ENCODE measurements at places on chromosomes 1 and 21. TPM values are rescaled to one million over a fixed set of nuclear protein-coding genes. Genes with fewer than 3 reads are reported as not detected.

GRCh38 chr1:47881505-47882442 lies 115.4 kb downstream of the TRABD2B start:
- DNase-seq, result no peak

DNA sequence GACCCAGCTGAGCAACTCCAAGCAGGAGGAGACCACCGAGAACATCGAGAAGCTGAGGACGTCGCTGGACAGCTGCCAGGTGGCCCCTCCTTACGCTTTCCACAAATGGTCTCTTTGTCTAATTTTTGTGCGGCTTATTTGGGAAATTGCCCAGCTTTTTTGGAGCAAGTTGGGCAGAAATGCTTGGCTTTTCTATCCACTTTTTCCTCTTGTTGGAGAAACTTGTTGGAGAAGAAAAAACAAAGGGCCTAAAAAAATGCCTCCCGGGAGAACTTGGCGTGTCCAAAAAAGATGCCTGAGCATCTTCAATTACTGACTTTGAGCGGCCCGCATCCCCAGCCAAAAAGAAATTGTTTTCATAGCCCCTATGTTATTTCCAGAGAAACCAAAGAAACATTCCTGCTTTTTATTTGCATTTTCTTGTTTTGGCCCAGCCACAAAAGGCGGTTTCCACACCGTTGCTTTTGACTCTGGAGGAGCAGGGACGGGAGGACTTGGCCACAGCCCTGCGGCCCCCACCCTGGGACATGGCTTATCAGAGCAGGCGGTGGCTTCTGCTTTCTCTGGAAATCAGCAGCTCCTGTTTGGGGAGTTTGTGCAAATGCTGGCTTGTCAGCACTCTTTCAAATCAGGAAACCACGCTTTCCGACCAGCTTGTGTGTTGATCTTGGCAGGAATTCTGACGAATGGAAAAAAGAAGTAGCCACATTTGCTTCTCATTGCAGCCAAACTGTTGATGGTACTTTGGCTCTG lies 81.2 kb upstream of the EFHD2 start:
- DNase-seq, result peak; percentile 81

Gene PDPN
- total RNA-seq, result 17.3 TPM

GRCh38 chr21:40622531-40622930 lies 224.4 kb downstream of the DSCAM start:
- no peak for DNase-seq

DNA sequence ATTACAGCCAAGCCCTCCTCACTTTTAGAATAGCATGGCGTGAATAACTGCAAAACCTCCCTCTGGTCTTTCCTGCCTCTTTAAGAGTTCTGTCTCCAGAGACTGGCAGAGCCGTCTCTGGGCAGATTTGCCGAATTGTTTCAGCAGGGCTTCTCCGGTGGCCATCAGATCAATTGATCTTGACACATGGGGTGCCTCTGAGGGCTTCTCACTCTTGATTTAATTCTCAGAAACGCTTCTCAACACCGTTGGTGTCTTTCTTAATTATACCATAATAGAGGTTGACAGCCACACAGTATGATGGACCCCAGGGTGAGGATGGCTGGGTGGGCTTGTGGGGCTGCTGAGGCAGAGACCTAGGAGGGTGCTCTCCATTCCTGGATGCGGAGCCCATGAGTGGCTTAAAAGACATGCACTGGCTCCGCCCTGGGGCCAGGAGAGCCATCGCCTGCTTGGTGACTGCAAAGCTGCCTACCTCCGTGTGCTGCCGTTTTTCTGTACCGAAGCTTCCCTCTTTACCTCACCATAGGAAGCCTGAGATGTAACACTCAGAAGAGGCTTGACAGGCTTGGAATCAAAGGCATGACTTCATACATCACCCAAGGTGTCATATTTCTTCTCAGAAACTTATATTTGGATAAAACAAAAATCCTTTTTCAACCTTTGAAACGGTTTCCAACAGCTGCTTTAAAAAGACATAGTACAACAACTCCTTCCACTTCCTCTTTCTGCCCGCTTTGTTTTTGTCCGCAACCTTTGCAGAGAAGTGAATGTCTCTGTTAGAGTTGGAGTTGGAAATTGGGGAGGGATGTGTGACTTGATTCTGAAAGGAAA lies 82.9 kb downstream of the GALNT2 start:
- no peak for DNase-seq

GRCh38 chr1:229856009-229856650 lies 210.9 kb upstream of the GALNT2 start:
- DNase-seq, result no peak

DNA sequence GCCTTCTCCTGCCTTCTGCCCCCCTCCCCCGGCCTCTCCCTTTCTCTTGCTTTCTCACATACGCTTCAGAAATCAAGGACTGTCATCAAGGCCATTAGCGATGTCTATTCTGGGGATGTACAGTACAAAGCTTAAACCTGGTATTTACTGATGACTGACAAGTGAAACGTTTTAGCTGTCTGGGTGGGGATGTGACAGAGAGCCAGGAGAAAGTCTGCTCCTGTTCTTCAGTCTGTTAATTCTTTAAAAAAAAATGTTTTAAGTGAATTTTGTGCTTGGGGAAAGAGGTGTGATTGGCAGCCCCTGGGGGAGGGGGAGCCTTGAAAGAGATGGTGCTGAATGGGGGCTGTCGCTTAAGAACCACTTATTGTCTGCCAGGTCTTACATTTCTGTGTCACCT lies 283.0 kb upstream of the PLXNA2 start:
- no peak for DNase-seq

Gene SH2D2A
- 0.30 TPM for total RNA-seq

GRCh38 chr1:236869911-236870310 lies 74.8 kb downstream of the MTR start:
- no peak for DNase-seq

DNA sequence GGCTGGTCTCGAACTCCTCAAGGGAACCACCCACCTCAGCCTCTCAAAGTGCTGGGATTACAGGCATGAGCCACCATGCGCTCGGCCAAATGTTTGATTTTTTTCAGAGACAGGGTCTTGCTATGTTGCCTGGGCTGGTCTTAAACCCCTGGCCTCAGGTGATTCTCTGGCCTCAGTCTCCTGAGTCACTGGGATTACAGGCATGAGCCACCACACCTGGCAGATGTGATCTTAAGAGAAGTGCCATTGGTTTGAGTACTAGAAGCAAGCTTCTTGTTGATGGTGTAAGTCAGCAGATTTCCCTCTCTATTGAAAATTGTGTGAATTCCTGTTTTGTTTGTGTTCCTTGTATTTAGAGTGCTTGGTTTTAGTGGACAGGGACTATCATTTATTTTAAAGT lies 5.2 kb downstream of the CAP1 start:
- no peak for DNase-seq

Gene VASH2
- 0.47 TPM for total RNA-seq

Gene TRIM58
- total RNA-seq, result 2.6 TPM

Gene LAMTOR2
- total RNA-seq, result 50.7 TPM

Gene SPRR2E
- total RNA-seq, result not detected

GRCh38 chr1:234039603-234040002 lies 135.1 kb downstream of the SLC35F3 start:
- no peak for DNase-seq

- no peak for DNase-seq
These were observed 122.3 kb downstream of the MACF1 start for GRCh38 chr1:39326836-39327235.

DNA sequence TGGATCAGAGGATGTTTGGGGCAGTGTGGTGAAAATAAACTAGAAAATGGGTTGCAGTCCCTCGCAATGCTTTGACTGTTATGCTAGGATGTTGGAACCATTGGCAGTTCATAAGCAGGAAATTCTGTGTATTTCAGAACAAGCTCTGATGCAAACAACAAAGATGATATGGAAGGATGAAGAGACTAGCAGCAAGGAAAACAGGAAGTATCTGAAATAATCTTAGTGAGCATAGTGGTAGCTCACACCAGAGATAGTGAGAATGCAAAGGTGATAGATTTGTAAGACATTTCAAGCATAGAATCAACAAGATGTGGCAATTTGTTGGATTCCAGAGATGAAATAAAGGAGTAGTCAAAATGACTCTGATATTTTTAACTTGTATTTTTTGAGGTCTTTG lies 11.1 kb upstream of the RCC1 start:
- DNase-seq, result no peak

Gene HSD3B2
- total RNA-seq, result not detected

Gene C1orf50
- 3.6 TPM for total RNA-seq

- DNase-seq, result peak; percentile 86
These were observed 8.3 kb downstream of the VSIG8 start for GRCh38 chr1:159854116-159854692.

DNA sequence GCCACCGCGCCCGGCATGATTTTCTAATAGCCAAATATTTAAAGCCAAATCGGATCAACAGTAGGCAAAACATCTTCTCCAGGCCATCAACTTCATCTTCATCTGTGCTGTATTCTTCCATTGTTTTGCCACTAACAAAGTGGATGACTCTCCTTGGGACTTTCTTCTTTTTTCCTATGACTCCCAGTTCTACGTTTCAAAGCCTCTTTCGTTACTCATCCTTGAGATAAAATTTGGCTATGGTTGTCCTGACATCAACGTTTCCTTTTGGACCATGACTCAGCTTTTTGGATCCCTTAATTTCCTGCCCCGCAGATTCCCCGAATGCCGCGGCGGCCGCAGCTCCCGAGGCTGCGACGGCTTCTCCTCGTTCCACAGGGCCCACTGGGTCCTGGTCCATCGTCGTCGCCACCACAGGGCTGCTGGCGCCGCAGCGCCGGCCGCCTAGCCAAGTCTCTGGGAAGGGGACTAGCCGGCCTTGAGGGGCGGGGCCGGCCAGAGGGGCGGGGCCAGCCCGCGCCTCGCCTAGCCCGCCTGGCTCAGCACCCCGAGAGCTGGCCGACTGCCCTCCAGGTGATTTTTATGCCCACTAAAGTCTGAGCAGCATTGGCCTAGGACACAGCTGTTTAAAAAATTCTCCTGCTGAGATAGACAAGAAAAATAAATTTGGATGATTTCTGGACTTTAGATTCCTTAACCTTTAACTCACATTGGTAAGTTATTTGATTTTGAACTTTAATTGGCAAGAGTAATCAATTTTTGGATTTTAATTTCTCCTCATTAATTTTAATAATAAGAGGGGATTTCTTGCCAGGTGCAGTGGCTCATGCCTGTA lies 93.9 kb downstream of the ADCY10 start:
- DNase-seq, result peak; percentile 81

DNA sequence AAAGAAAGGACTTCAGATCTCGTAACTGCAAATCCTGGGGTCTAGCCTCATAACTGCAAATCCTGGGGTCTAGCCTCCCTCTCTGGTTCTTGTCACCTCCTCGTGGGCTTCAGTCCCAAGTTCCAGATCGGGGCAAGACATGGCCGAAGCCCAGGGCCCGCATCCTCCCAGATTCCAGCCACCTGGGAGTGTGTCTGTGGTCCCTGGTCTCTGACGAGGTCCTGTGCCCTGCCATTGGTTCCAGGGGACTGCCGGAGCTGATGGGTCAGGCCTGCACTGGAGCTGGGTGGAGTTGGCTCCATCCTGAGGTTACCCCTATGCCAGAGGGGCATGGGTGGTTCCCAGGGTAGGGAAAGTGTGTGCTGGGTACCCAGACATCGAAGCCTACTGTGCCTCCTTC lies 17.7 kb upstream of the C1orf174 start:
- no peak for DNase-seq

Gene TNFRSF4
- total RNA-seq, result 0.79 TPM

Gene GFI1
- 0.30 TPM for total RNA-seq

Gene GSTM5
- 2.8 TPM for total RNA-seq

DNA sequence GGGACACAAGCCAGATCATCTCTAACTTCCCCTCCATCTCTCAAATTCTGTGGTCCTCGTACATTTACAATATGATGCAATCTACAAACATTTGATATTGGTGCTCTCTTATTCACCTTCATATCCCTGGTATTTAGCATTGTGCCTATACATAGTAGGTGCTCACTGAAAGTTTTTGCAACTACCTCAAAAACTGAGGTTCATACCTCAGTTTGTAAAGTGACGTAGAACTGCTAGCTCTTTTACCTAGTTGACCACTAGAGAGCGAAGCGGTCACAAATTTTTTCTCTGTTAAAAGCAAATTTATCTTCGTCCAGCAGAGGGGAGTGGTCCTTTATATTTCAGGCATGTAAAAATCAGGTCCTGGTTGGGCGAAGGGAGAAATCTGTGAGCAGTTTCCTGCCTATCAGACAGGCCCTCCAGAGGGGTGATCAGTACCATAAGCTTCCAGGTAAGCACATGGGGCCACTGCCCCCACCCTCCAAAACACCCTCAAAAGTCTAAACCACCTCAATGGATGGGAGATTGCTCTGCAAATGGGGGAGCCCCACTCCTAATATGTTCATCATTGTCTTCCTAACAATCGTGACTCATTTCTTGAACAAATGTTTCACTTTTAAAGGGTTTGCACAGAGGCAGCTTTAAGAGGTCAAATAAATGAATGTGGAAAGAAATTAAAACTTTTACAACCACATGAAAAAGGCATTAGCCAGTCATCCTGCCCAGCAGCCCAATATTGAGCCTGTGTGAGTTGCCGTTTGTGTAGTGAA lies 10.6 kb upstream of the HLCS start:
- DNase-seq, result no peak

DNA sequence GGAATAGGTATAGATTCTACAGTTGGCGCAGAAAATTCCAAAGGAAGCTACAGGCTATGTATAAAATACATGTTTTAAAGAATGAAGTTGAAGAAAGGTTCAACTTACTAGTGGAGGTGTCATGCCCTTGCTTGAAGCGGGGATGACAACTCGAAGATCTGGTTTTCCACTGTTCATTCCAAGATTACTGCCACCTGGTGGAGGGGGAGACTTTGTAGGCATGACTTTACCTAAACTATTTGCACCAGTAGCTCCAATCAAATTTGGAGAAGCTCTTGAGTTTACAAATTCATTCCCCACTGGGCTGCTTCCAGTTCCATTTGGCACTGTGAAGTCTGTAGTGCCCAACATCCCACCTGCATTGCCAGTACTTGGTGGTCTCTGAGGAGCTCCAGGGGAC lies 81.7 kb downstream of the AXDND1 start:
- no peak for DNase-seq

- no peak for DNase-seq
These were observed 1109.8 kb upstream of the B3GALT2 start for GRCh38 chr1:194296201-194296600.

- no peak for DNase-seq
These were observed 58.0 kb downstream of the KIAA0319L start for GRCh38 chr1:35499231-35499630.

DNA sequence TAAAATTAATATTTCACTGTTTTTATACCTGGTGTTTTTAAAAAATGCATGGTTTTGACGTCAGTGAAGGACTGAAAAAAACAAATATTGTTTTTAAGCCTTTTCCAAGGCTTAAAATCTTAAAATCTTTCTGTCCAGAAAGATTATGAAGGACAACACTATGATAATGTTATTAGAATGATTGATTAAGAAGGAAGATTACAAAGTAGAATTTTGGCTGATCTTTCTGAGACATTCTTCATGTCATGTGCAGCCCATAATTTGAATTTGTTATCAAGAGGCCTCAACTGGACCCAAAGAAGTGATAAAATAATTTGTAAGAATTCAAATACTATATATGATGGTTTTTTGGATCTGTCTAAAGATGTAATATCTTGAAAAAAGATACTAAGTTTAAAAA lies 584.4 kb upstream of the CXADR start:
- DNase-seq, result no peak

Gene CFHR5
- total RNA-seq, result not detected

Gene AKT3
- total RNA-seq, result 13.6 TPM

- no peak for DNase-seq
These were observed 507.0 kb downstream of the AJAP1 start for GRCh38 chr1:5161372-5161771.

Gene IL20
- 0.20 TPM for total RNA-seq

Gene RUNX3
- 0.48 TPM for total RNA-seq
